GM03348 (cell line): ENCODE measurements at places on chromosomes 2 and 18.
A peak's percentile ranks its signal among the peaks of the same experiment; 100 is the strongest.

- no peak for DNase-seq
These were observed 310.4 kb upstream of the HDAC4 start for GRCh38 chr2:239710953-239711861.

DNA sequence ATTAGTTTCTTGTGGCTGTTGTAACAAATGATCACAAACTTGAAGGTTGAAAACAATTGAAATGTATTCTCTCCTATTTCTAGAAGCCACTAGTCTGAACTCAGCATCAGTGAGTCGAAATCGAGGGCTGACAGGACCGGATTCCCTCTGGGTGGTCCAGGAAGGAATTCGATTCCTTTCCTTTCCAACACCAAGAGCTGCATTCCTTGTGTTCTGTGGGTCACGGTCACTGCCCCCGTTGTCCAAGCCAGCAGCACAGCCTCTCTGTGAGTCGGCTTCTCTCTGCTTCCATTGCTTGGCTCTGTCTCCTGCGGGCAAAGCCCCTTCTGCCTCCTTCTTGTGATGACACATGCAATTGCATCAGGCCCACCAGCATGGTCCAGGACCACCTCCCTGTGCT, 67.3 kb downstream of the SMIM21 start:
- DNase-seq: no peak

DNA sequence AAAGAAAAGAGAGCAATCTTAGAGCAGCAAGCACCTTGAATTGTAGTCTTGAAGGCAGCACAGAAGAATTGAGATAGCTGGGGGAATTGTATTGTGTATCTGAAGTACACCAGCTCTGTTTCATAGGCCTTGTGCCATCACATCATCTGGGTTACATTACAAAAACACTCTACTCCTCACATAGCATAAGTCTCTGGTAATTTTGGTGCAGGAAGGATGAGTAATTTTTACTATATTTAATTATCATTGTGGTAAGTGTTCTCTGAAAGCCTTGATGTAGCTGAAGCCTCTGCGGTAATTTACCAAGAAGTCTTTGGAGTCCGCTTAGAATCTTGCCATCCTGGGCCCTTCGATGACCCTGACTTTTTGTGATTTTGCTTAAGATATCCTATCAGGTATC, 291.1 kb downstream of the ARHGAP15 start:
- DNase-seq: peak; percentile 26

GRCh38 chr2:8300216-8300615, 381.6 kb upstream of the ID2 start:
- no peak for DNase-seq

- DNase-seq: no peak
These were observed 38.1 kb upstream of the OTX1 start for GRCh38 chr2:63012541-63012940.

- no peak for DNase-seq
These were observed 984.6 kb upstream of the CNTNAP5 start for GRCh38 chr2:123040506-123040905.

DNA sequence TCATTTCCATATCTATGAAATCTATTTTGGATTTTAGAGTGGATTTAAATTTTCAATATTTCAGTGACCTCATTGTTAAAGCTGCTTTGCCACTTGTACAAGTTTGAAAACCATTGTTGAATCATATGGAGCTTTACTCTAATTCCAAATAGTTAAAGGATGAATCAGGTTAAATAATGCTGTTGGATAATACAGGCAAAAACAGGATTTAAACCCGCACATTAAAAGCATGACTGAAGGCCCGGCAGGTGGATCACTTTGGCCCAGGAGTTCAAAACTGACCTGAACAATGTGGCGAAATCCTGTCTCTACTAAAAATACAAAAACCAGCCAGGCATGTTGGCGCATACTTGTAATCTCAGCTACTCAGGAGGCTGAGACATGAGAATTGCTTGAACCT, 68.3 kb downstream of the RIF1 start:
- no peak for DNase-seq

DNA sequence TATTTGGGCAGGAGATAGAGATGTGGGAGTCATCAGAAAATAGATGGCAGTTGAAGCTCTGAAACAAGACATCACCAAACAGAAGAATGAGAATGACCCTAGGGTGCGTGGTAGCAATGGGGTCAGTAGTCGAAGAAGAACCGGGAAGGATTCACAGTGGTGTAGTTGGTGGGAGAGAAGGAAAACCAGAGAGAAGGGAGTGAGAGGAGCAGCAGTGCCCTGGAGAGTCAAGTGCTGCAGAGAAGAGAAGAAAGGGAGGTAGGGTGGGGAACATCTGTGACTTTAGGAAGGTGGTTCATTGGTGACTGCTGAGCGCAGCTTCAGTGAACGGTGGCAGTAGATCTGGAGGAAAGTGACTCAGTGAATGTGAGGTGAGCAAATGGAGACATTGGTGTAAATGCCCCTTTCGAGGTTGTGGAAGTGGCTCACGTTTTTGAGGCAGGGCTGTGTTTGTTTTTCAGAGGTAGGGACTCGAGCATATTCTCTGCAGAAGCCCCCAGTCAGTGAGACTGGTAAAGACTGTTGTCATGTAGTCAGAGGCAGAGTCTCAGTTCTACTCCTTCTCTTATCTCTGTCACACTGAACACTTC, 36.4 kb downstream of the CDC42EP3 start:
- DNase-seq: no peak

- no peak for DNase-seq
These were observed 12.5 kb upstream of the ATOH8 start for GRCh38 chr2:85741211-85741832.

- DNase-seq: no peak
These were observed 726.5 kb downstream of the SLC4A3 start for GRCh38 chr2:220353897-220354296.
